ENCODE measurements at places on chromosomes 2 and 18.
A peak's percentile ranks its signal among the peaks of the same experiment; 100 is the strongest.

DNA sequence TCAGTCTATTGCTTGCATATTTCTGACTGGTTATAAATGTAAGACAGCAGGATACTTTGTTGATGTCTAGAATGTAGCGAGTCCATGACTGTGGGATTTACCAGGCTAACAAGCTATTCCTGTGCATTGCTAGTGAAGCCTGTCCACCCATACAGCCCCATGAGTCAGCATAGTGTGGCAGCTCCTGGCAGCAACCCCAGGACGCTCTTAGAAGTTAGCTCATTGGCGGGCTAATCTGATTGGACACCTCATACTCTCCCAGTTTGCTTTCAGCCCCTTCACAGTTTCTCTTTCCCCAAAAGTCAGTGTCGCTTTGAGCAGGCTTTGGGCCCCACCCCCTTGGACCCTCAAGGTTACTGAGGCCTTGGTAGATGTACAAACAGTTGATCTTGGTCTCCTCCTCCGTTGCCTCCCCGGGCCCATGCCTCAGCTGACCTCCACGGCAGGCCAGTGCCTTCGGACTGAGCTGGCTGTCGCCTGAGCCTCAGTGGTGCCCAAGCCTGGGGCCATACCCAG is 48.0 kb downstream of the COA5 start:
- no peak for DNase-seq

DNA sequence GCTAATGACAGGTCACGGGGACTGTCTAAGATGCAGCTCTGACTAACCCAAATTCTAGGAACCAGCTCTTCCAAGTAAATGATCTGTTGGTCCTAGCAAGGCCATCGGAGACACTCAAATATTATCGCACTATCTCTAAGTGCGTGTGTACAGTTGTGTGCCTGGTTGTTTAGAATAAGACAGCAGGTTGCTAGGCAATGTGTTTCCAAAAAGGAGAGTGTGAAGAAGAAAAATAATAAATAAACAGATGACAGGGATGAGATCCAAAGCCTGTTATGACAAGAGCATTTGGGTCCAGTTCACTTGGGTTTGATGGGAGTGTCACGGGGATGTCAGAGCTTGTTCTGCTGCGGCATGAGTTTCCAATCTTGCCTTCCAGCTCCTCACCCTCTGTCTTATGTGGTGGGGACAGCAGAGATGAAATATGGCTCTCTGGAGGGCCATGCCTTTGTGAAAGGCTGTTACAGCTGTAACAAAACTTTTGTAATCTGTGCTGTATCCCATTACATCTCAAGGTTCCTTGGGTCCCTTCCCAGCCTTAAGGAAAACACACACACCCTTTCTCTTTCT is 127.5 kb upstream of the TNP1 start:
- DNase-seq = peak; percentile 51

DNA sequence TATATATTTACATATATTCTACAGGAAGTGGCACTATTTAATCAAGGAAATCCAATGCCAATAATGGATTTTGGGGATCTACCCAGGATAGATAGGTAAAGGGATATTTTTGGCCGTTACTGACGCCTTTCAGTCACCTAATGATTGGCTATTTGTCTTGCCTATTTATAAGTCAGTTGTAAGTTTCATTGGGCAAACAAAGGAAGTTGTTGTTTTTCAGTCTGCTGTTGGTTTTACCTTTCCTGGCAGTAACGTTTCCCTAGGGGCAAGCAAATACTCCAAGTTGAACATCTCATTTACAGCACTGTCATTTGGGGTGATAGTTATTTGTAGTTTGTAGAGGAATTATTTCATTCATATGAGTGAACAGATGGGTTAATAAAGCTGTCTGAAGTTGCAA is 17.0 kb upstream of the LANCL1 start:
- DNase-seq = no peak

GRCh38 chr2:38875227-38875575 is 533 bp downstream of the DHX57 start:
- DNase-seq = no peak

- DNase-seq = no peak
Measured at GRCh38 chr2:170368370-170368769, 190.4 kb downstream of the MYO3B start.

DNA sequence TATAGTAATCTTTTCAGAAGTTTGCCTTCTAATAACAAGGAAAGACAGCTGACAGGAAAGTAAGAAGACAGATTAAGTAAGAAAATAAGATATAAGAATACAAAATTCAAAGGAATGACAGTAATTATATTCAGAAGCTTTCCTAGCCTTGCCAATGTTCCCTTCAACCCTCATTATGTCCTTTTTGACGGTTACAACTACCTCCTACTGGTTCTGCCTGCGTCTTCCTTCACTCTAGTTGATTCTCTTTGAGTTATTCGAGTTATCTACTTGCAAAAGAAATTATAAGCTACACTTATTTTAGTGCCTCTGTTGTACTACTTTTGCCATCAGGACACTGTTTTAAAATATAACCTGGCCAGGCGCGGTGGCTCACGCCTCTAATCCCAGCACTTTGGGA is 218.9 kb upstream of the GYPC start:
- DNase-seq = no peak

GRCh38 chr2:2191110-2191707 is 139.9 kb downstream of the MYT1L start:
- DNase-seq = no peak

- no peak for DNase-seq
Measured at GRCh38 chr2:158205215-158205614, 103.5 kb downstream of the UPP2 start.

DNA sequence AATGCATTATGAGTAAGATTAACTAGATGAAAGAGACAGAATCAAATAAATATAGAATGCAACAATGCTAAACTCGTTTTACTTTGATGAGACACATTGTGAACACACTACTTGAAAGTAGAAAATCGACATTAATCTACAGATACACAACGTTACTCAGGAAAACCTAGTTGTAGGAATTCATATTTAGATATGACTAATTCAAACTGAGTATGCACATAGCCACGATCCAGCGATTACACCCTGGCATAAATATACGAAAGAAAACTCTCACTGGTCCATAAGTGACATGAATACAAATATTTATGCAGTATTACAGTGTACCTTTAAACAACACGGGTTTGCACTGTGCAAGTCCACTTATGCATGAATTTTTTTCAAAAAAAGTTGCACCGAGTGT is 485.6 kb downstream of the TMX3 start:
- DNase-seq = no peak

GRCh38 chr2:196606516-196606915 is 33.0 kb upstream of the CCDC150 start:
- no peak for DNase-seq

GRCh38 chr2:199288424-199288823 is 169.3 kb downstream of the SATB2 start:
- DNase-seq = no peak

GRCh38 chr2:135803278-135803677 is 33.7 kb downstream of the LCT start:
- no peak for DNase-seq

- no peak for DNase-seq
Measured at GRCh38 chr2:109199790-109200189, 70.8 kb downstream of the SH3RF3 start.

Data from tongue (tissue), 3 donors.